ENCODE measurements at places on chromosomes 1 and 21.

- peak; percentile 14 for DNase-seq
Observed at GRCh38 chr1:234584926-234585325, 25.1 kb downstream of the IRF2BP2 start.

DNA sequence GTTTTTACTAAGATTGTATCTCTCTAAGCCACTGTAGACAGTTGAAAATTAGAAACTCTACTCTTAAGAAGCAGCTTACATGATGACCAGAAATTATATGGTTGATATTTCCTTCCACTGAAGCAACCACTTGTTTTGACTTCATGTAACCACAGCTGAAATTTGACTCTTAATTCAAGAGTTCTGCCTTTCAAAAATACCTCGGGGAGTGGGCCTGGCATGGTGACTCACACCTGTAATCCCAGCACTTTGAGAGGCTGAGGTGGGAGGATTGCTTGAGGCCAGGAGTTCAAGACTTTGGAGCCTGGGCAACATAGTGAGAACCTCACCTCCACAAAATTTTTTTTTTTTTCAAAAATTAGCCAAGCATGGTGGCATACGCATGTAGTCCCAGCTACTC lies 4.3 kb downstream of the AMPD1 start:
- no peak for DNase-seq

GRCh38 chr1:48164571-48164970 lies 57.9 kb upstream of the SLC5A9 start:
- no peak for DNase-seq

GRCh38 chr1:245153552-245154428 lies 995 bp upstream of the KIF26B start:
- peak; percentile 58 for DNase-seq

- DNase-seq: no peak
Observed at GRCh38 chr1:109895720-109896504, 14.7 kb upstream of the CSF1 start.

GRCh38 chr1:151958959-151959358 lies 34.7 kb downstream of the S100A10 start:
- DNase-seq: no peak

- peak; percentile 42 for DNase-seq
Observed at GRCh38 chr1:1777950-1778662, at the start of gene NADK. NADK (minus strand) TSS chr1:1778470; CDS start chr1:1765406, 13,064 bp downstream.

- DNase-seq: no peak
Observed at GRCh38 chr1:25031966-25032667, 102.0 kb upstream of the RUNX3 start.

- DNase-seq: peak; percentile 20
Observed at GRCh38 chr1:72547412-72547811, 265.1 kb upstream of the NEGR1 start.

DNA sequence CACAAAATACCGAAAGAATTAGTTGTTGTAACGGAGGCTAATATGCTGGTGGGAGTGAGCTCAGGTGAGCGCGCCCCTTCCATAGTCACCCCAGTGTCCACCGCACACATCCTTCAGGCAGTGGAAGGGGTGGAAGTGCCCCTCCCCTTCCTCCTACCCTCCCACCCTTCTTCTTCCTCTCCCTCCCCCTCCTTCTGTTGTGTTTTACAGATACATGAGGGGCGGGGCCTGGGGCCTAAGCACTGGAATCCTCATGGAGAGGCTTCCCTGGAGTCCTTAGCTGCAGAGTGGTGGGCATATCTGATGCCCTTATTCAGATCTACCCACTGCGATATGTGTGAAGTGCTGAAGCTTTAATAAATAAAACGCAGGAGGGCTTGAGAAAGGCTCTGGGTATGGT lies 10.3 kb upstream of the ADARB1 start:
- no peak for DNase-seq

GRCh38 chr1:16088351-16088911 lies 15.0 kb upstream of the FAM131C start:
- DNase-seq: no peak

DNA sequence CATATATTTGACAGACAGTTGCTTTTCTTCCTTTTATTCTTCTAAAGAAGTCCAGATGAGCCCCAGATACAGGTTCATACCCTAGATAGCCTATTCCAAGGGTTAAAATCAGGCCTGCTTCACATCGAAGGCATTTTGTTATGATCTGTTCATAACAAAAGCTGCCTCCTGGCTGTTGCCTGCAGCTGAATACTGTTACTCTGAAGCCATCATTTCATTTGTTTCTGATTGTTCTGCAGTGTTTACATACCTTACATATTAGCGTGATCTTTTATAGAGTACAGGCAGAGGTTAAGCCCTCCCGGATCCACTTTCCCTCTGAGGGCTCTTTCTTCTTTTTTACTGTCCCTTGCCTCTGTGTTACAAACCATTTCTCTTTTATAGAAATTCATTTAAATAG lies 219.0 kb upstream of the HOOK1 start:
- no peak for DNase-seq

DNA sequence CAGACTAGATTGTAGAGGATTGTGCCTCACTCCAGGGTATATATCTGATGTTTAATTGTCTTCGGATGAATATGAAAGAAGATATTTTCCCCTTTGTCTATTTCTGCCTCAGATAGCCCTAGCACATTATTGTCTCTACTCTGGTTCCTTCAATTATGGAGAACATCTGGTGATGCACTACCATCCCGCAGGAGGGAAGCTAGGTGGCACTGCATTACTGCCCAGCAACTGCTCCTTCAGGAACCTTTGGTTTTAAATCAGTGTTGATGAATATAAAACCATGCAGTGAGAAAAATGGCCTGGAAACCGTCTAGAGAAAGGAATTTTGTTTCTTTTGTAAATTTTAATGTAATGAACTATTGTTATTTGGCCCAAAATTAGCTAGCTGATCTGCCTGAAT lies 68.5 kb downstream of the GPR88 start:
- peak; percentile 29 for DNase-seq

- DNase-seq: no peak
Observed at GRCh38 chr1:109502364-109502851, 7.1 kb downstream of the AMIGO1 start.

DNA sequence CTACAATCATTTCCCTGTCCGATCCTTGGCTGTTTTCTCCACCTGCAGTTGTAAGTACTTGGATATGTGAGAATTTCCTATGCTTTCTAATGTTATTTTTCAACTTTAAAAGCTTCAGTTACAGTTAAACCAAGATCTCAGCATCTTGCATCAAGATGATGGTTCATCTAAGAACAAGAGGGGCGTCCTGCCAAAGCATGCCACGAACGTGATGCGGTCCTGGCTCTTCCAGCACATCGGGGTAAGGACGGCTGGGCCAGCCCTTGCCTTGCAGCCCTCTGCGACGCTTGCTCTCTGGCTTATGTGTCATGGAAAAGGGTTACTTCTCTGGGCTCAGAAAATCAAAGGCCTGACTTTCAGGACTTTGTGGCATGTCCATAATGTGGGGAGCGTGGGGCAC lies 46.8 kb downstream of the PKNOX1 start:
- no peak for DNase-seq

- no peak for DNase-seq
Observed at GRCh38 chr1:166978821-166979220, 3.5 kb upstream of the ILDR2 start.

DNA sequence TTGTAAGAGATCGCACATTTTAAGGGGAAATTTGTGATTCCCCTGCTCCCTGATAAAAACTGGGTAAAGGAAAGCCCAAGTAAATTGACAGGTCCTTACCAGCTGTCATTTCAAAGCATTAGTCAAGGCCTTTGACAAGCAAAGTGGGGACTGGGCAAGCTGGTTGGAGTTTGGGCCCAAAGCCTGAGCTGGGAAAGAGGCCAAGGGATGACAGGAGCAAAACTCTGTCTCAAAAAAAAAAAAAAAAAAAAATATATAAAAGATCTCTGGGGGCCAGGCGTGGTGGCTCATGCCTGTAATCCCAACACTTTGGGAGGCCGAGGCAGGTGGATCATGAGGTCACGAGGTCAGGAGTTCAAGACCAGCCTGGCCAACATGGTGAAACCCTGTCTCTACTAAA lies 36.9 kb downstream of the SLC2A1 start:
- DNase-seq: no peak

GRCh38 chr1:115679141-115679611 lies 37.4 kb downstream of the VANGL1 start:
- no peak for DNase-seq

- DNase-seq: no peak
Observed at GRCh38 chr1:11279630-11280029, 6.6 kb downstream of the UBIAD1 start.

GRCh38 chr1:23198373-23198772 lies 18.9 kb downstream of the HTR1D start:
- no peak for DNase-seq

DNA sequence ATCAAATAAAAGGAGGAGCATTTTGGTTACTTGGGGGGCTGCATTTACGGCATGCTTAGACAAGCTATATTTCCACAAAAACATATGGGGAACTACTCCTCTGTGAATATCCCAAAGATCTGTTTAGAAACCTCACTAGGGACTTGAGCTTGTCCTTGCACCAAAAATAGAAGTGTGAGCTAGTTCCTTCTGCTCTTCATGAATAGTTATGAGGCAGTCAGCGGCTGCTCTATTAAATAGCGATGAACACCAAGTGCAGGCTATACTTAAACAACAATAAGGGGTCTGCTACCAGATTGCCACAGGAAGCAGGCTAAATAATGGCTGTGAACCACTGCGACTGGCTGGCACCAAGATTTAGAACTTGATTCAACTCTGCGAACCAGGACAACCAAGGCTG lies 190.1 kb downstream of the PCP4 start:
- DNase-seq: no peak

DNA sequence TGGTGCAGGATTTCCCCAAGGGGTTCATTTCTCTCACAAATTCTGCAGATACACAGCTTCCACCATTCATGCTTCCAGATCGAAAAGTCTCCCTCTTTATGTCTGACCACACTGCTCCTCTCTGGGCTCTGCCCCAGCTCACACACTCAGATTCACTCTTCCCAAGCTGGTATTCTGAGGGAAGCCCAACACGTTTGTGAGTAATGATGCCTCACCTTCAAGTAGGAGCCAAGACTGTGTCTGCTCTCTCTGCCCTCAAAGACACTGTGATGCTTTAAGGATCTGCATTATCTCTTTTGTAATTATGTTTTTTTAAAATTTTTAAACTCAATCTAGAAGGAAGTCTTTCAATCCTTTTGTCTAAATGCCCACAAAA lies 19.8 kb downstream of the PRAMEF11 start:
- DNase-seq: no peak

DNA sequence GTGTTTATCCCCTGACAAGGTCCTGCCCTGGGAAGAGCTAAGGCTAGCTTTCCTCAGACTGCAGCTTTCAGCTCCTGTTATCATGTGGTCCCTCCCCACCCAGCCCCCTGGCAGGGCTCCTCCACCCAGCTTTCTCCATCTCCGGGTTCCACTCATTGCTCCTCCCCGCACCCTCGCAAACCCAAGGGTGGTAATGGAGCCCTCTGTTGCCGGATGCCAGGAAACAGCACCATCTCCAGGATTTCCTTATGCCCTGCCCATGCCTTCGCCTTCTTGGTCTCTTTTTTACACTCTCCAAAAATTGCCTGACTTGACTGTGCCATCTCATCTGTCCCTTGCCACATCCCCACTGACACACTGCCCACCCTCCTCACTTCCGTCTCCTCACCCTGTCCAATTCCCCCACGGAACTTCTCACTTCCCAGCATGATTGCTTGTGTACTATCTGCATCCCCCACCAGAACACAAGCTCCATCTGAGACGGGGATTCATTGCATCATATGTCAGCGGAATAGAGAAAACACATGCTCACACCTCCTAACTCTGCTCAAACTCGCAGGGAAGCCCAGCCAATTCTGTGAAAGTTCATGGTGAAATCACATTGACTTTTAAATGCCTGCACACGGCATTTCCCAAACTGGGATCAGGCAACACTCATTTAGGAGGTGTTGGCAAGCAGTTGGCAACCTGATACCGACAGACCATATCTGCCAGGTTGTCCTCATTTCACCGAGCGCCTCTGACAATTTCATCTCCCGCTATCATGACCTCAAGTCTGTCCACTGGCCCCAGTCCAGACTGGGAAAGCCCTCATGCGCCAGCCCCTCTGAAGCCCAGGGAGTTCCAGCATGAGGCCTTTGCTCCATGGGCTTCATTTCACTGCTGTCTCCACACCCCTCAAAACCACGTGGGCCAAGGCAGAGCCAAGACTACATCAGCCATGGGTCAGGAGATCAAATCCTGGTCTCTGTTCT lies 201.1 kb downstream of the MATN1 start:
- no peak for DNase-seq

GRCh38 chr1:40067023-40067422 lies 26.5 kb downstream of the CAP1 start:
- no peak for DNase-seq

DNA sequence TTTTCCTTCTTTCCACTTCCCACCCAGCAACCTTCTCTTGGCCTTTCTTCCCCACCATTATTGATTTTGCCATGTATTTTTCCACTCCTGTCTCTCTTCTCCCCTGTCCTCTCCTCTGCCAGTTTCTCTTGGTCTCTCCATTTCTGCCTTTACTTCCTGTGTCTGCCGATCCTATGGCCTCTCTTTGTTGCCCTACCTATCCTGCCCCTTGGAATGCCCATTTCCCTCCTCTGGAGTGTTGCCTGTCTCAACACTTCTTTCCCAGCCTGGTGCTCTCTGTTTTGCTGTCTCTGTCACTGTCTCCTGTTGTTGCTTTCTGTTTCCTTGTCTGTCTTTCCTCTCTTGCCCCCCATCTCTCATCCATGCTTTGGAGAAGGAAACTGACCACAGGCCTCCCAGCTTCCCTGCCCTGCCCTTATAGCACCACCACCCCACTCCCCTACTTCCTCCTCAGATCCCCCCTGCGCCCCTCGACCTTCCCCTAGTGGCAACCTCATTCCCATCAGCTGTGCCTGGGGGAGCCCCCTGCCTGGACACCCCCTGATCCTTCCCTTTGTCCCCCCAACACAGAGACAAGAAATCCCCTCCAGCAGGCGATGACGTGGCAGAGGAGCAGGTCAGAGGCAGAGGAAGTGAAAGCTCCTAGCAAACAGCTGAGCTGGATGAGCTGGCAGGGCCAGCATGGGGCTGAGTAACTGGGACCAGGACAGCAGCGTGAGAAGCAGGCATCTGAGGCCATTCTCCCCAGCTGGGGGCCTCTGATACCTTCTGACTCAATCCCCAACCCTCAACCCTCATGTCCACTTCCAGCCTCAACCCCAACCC lies 6.6 kb upstream of the ETV3L start:
- no peak for DNase-seq

DNA sequence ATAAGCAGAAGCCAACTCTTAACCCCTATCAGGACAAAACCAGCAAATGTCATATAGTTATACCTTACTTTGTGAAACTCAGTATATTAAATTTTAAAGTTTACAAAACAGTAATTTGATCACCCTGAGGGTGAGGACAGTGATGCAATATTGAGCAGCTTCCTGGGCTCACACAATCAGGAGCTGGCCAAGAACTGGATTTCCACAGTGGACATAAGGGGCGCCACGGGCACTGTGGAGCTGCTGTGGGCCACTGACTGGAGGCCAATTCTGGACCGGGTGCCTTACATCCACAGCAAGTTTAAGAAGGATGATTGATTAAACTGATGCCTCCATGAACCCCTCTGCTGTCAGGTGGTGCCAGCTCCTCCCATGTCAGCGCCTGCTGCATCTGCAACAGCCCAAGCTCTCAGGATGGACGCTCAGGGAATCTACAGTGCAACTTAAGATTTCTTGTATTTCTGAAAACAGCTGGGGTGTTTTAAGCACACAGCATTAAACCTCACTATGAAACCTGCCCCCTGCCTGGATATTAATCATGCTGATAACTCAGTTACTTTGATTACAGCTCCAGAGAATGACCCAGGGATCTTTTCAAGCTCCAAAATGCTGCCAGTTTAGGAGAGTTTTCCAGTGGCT lies 55.9 kb downstream of the TOR3A start:
- DNase-seq: no peak

- DNase-seq: no peak
Observed at GRCh38 chr1:58441699-58442098, 104.8 kb downstream of the OMA1 start.

- no peak for DNase-seq
Observed at GRCh38 chr21:15272171-15272570, 207.4 kb upstream of the NRIP1 start.

Data from SK-N-DZ (cell line).